ENCODE measurements at places on chromosomes 11 and 22.

DNA sequence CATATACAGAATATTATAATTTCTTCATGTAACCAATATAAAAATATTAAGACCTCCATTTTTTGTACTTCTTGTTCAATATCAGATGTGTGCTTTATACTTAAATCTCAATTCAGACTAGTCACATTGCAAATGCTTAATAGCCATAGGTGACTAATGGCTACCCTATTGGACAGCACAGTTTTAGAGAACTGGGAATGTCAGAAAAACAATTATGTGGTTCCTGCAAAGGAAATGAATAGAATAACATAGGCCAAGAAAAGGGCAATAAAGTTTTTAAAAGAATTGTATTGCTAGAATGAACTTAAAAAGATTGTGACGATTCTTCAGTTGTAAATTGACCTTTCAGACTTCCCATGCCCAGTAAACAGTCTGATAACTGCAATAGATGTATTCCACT, 843.0 kb downstream of the METTL15 start:
- no peak overlapping the region for H3K4me3 ChIP-seq
- H3K36me3 ChIP-seq: no peaks in the 10 kb centered on the region

- no peak overlapping the region for H3K27ac ChIP-seq
- DNase-seq: no peak
- H3K4me3 ChIP-seq: no peak overlapping the region
- H3K27me3 ChIP-seq: no peaks in the 10 kb centered on the region
These were observed 13.6 kb downstream of the POLR2F start for GRCh38 chr22:37967147-37967546.

GRCh38 chr22:40498420-40499208, 128.2 kb downstream of the SGSM3 start:
- H3K27me3 ChIP-seq: no peaks in the 10 kb centered on the region
- H3K36me3 ChIP-seq: peaks cover 9% of the 10 kb centered on the region
- no peak for DNase-seq
- peaks cover 33% of the 10 kb centered on the region for H3K4me1 ChIP-seq

DNA sequence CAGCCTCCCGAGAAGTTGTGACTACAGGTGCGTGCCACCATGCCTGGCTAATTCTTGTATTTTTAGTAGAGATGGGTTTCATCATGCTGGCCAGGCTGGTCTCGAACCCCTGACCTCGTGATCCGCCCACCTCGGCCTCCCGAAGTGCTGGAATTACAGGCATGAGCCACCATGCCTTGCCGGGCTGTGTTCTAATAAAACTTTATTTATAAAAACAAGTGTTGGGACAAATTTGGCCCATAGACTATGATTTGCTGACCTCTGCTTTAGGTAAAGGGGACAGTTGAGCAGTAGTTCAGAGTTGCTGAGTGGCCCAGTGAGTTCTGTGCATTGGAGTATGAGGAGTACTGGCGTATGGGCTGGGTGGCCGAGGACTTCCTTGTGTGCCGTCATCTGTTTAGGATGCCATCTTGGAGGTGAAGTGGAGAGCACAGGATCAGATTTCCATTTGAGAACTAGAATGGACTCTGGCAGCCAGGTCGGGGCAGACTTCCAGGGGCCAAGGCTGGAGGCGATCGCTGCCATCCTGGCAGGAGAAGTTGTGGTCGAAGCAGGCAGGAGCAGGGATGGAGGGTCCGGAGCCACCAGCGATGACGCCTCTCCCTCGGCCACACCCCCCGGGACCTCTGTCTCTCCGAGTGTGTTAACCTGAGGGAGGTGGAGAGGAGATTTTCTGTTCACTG, 43.8 kb downstream of the FBLN1 start:
- no peak for DNase-seq
- peaks cover 7% of the 10 kb centered on the region for H3K27me3 ChIP-seq
- H3K4me1 ChIP-seq: no peaks in the 10 kb centered on the region
- H3K36me3 ChIP-seq: no peaks in the 10 kb centered on the region
- H3K27ac ChIP-seq: no peak overlapping the region
- no peak overlapping the region for H3K4me3 ChIP-seq

GRCh38 chr11:45150943-45151342, 4.5 kb downstream of the PRDM11 start:
- H3K36me3 ChIP-seq: no peaks in the 10 kb centered on the region
- no peaks in the 10 kb centered on the region for H3K27me3 ChIP-seq
- DNase-seq: no peak
- no peak overlapping the region for H3K4me3 ChIP-seq

GRCh38 chr11:71373791-71374454, 74.3 kb downstream of the DHCR7 start:
- peaks cover 30% of the 10 kb centered on the region for H3K27me3 ChIP-seq
- DNase-seq: no peak
- no peak overlapping the region for H3K27ac ChIP-seq
- H3K4me3 ChIP-seq: no peak overlapping the region
- no peaks in the 10 kb centered on the region for H3K4me1 ChIP-seq
- H3K36me3 ChIP-seq: no peaks in the 10 kb centered on the region

DNA sequence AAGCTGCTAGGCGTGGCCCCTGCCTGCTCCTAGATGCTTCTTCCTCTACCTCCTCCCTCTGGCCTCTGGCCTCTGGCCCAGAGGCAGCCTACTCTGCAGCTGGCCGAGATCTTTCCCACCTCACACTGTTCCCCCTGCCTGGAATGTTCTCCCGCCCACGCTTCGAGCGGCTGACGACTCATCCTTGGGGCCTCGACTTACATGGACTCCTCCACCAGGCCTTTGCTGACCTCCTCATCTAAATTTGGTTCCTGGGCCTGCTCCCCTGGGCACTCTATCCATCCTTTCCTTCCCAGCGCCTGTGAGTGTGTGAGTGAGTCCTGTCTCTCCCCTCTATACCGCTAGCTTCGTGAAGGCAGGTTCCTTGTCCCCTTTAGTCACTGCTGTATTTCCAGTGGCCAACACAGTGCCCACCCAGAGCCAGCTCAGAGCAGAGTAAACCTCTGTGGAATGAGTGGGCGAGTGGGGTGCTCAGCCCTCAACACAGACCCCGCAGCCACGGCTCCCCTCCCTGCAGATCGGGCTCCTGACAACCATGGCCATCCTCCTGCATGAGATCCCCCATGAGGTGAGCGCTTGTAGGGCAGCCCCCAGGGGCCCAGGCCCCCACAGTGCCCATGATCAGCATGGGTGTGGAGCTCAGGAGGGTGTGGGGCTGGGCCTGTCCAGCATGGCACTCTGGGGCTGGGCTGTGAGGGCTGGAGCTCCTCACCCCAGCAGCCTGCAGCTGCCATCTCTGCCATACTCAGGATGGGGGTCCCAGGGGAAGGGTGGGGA, 5.7 kb downstream of the SLC39A13 start:
- peak overlapping the region; percentile 75 for H3K27ac ChIP-seq
- H3K4me1 ChIP-seq: peaks cover 7% of the 10 kb centered on the region
- no peak overlapping the region for H3K4me3 ChIP-seq
- H3K36me3 ChIP-seq: no peaks in the 10 kb centered on the region
- no peaks in the 10 kb centered on the region for H3K27me3 ChIP-seq
- DNase-seq: no peak

DNA sequence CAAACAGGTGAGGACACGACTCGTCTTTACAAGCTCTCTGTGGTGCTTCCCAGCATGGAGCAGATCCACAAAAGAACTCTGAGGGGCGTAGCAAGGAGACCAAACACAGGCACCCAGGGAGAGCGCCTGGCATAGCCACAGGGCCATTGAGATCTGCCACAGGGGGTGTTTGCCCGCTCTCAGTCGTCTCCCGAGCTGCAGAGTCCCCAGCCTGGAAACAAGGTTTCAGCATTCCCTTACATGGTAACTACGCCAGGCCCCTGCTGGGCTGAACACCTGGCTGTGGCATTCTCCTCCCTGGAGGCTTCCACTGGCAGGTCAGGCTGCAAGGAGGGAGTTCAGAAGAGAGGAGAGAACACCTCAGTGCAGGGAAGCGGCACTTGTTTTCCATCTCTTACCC, 962.1 kb downstream of the NTM start:
- no peak overlapping the region for H3K4me3 ChIP-seq
- no peaks in the 10 kb centered on the region for H3K27me3 ChIP-seq
- no peak for DNase-seq

DNA sequence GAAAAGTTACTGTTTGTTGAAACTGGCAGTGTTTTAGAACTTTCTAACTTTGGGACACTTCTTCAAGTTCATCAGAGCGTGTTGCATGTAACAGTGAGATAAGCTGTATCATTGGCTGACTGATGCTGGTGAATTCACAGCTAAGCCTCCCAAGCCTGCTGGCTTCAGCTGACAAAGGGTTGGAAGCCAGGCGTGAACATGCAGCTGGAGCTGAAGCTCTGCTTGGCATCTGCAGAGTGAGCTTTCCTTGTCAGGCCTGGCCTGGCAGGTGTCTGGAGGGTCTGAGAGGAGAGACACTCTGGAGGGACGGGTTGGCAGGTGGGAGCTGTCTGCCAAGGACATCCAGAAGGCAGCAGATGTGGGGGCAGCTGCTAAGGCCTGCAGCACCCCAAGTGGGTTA, 1.5 kb downstream of the AMPD3 start:
- peak overlapping the region; percentile 88 for H3K27ac ChIP-seq
- H3K27me3 ChIP-seq: no peaks in the 10 kb centered on the region
- peaks cover 3% of the 10 kb centered on the region for H3K36me3 ChIP-seq

DNA sequence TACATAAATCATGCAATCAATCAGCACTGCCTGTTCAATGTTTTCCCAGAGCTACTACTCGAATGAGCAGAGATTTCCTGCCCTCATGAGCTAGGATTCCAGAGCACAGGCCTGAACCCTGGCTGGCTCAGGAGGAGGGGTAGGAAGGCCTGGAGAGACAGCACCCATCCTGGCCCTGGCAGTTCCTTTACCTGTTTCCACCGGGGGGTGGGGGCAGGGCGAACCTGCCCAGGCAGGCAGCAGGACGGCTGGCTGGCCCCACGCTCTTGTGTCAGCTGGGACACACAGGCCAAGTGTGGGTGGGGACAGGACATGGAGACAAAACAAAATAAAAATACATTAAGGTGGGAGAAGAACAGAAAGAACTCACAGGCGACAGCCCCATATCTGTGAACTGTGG, 109.8 kb upstream of the BID start:
- no peaks in the 10 kb centered on the region for H3K4me1 ChIP-seq
- H3K4me3 ChIP-seq: no peak overlapping the region
- peaks cover 69% of the 10 kb centered on the region for H3K36me3 ChIP-seq
- no peaks in the 10 kb centered on the region for H3K27me3 ChIP-seq

DNA sequence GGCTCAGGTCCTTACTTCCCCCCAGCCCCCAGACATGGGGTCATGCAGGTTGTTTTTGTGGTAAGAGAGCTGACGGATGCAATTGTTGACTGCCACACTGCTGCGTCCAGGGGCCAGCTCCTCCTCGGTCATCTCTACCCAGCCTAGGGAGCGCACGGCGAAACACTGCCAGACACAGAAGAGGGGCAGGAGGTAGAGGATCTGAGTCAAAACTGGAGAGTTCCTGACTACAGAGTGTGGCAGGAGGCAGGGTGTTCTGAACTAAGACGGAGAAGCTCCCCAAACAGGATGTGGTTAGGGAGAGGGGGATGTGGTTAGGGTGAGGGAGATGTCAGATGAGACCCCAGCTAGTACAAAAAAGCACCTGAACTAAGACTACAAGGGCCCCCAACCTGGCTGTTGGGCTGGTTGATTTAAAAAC, 12.3 kb downstream of the SMPD1 start:
- peak overlapping the region; percentile 86 for H3K4me3 ChIP-seq
- DNase-seq: peak; percentile 95
- H3K27ac ChIP-seq: peak overlapping the region; percentile 99
- H3K36me3 ChIP-seq: peaks cover 19% of the 10 kb centered on the region
- peaks cover 68% of the 10 kb centered on the region for H3K4me1 ChIP-seq

GRCh38 chr11:61149624-61150615, 11.3 kb downstream of the VPS37C start:
- peaks cover 11% of the 10 kb centered on the region for H3K36me3 ChIP-seq
- no peak overlapping the region for H3K27ac ChIP-seq
- H3K4me3 ChIP-seq: no peak overlapping the region
- peaks cover 28% of the 10 kb centered on the region for H3K4me1 ChIP-seq
- DNase-seq: no peak
